Stimulated activated CD4-positive, alpha-beta T cell treated with anti-CD3 and anti-CD28 coated beads, TNF-alpha, amount 100 ng/mL, for 1 hour (primary cell): ENCODE measurements at places on chromosomes 4 and X.

- no peak for DNase-seq
Measured at GRCh38 chr4:39335566-39335965, 30.6 kb downstream of the RFC1 start.

GRCh38 chr4:155757745-155758265 lies 1.0 kb upstream of the GUCY1B1 start:
- no peak for DNase-seq

- DNase-seq = no peak
Measured at GRCh38 chr4:153704522-153704921, 20.4 kb downstream of the TLR2 start.

DNA sequence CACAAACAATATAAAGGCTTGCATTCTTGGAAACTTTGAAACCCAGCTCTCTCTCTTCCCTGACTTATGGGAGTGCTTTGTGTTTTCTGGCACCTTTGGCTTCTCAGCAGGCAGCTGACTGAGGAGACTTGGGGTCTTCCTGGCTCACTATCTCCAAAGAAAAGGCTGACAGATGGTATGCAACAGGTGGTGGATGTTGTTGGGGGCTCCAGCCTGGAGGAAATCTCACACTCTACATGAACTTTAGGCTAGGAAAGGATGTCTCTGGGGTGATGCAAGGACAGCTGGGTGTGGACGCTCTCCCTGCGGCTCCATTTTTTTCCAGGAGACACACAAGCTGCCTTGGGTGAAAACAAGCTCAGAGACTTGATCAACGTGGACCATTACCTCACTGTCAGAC lies 67.4 kb downstream of the DNAAF6 start:
- DNase-seq = no peak

- no peak for DNase-seq
Measured at GRCh38 chr4:172995161-172995560, 173.4 kb upstream of the GALNT7 start.

DNA sequence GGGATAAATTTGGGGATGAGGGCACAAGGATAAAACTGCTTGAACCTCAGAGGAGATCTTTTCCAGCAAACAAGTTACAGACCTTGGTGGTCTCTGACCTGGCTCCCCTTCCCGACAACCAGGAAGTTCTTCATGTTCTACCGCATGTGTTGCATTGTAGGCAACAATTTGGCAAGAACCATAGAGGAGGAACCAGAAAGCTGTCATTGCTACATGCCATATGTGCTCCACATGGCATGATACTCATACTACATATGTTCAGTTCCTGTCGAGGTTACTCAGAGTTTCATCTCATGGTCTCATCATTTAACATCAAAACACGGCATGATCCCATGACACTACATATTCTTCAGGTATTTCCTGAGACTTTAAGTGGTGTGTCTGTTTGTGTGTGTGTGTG lies 235.9 kb downstream of the OR13H1 start:
- DNase-seq = no peak

DNA sequence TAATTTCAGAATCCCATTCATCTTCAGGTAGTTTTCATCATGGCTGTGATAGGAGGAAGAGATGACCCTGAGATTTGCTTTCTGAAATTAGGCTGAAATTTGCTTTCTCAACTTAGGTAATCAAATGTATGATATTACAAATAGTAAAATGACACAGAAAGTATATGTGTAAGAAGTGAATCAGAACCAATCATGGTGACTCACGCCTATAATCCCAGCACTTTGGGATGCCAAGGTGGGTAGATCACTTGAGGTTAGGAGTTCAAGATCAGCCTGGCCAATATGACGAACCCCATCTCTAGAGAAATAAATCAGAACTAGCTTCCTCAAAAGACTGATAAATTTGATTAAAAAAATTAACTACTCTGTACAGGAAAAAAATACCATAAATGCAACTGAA lies 555.4 kb downstream of the STPG2 start:
- DNase-seq = no peak

GRCh38 chr4:181807771-181808170 lies 435.4 kb upstream of the TENM3 start:
- no peak for DNase-seq

- DNase-seq = no peak
Measured at GRCh38 chr4:95204267-95204844, 344.4 kb downstream of the UNC5C start.

- no peak for DNase-seq
Measured at GRCh38 chr4:164959896-164960295, 17.6 kb downstream of the TRIM61 start.

DNA sequence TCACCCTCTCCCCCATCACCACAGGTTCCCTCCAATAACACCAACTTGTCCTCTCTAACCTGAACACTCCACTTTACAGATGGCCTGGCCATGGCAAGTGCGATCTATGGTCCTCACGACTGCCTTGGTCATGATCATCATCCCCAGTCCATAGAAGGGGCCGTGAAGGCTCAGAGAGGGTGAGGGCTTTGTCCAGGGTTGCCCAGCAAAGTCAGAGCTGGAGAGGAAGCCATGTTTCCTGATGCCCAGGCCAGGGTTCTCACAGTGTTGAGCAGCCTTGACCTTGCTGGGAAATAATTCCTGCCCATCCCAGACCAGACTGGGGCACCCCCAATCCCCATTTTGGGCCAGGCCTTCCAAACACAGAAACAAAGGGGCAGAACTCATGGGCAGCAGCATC lies 42.9 kb upstream of the MAN2B2 start:
- DNase-seq = no peak

- no peak for DNase-seq
Measured at GRCh38 chr4:156553659-156554058, 417.9 kb downstream of the PDGFC start.

- DNase-seq = no peak
Measured at GRCh38 chr4:183830438-183830985, 74.6 kb upstream of the STOX2 start.

DNA sequence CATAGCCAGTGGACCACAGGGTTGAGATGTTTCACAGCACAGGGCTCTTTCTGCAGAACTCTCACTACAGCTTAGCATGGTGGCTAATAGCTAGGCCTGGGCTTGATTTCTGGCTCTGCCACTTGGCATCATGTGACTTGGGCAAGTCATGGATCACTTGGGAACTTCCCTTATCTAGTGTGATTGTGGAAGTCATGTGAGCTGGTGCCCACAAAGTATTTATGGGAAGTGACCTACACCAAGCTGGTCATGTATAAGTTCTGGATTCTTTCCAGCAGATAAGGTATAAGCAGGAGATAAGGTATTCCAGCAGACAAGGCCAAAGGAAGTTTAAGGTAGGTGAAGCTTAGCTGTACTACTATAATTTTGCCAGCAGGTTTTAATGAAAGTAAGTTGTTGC lies 61.0 kb downstream of the REELD1 start:
- DNase-seq = no peak

GRCh38 chr4:61201961-61202637 lies 2.0 kb downstream of the ADGRL3 start:
- no peak for DNase-seq

- no peak for DNase-seq
Measured at GRCh38 chr4:100907465-100908454, 389.9 kb upstream of the EMCN start.

- no peak for DNase-seq
Measured at GRCh38 chr4:112923516-112923915, 125.9 kb upstream of the ANK2 start.

DNA sequence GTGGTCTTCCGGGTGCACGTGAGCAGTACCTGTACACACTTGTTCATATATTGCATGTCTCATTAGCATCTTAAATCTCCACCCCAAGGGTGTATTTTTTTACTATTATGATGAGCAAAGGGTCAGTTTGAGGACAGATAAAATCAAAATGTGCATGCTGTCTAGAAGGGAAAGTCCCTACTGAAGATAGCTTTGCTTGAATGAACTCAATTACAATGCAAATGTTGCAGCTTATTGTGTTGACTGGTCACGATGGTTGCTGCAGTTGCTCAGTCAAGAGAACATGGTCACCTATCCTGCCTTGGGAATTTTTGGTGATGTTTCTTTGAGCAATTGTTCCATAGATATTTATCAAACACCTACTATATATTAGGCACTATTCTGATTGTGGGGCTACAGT lies 103.8 kb upstream of the MID1IP1 start:
- no peak for DNase-seq

- no peak for DNase-seq
Measured at GRCh38 chrX:153867139-153867538, 18.8 kb downstream of the L1CAM start.

DNA sequence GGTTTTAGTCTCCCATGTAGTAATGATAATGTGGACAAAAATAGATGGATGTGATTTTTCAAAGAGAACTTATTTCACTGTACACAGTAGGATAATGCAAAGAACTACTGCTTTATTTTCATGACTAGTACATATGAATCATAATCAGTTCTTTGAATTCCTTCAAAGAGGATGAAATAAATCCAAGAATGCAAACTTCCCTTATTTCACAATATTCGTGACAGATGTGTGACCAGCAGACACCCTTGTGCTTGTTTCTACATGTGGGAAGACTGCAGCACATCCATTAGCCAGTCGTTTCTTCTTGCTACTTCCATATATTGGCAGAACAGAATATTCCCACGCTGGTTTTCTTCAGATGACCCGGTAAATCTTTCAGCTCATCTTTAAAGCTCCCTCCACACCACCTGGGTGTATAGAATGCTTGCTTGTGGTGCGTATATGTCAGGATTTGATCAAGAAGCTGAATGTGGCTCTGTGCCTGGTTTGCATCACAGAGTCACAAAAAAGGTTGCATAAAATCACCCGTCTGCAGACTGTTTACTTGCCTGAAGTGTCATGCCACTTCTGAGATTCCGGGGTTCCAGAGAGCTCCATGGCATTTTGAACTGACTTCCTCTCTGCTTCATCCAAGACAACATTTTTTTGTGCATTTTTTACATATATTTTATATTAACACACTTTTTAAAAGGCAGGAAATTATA lies 47.7 kb upstream of the FAT4 start:
- DNase-seq = no peak

GRCh38 chrX:3938587-3938986 lies 225.1 kb upstream of the PRKX start:
- no peak for DNase-seq
